CD4-positive, alpha-beta T cell treated with Interleukin-6 at 100 ng/mL for 8 hours (primary cell): ENCODE measurements at places on chromosomes 13 and 19.

- DNase-seq = no peak
Measured at GRCh38 chr13:27421101-27421871, 3.1 kb upstream of the GTF3A start.

DNA sequence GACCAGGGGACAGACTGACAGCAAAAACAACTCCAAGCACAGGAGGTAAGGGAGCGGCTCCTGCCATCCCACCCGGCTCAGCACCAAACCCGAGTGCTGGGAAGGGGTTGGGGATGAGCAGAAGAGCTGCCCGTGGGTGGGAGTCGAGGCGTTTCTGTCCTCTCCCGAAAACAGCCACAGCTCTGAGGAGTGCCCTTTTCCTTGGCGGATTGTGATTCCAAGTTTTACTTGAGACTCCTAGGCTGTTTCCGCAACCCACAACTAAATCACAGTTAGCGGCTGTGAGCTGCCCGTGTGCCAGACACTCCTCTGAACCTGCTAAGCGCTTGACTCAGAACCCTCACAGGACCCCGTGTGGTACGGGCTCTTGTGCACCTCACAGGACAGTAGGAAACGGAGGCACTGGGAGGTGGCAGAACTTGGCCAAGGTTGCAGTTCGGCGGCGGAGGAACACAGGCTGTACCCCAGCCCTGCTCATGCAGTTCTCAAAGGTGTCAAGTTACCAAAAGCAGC is 21.4 kb downstream of the CFAP97D2 start:
- DNase-seq = no peak

DNA sequence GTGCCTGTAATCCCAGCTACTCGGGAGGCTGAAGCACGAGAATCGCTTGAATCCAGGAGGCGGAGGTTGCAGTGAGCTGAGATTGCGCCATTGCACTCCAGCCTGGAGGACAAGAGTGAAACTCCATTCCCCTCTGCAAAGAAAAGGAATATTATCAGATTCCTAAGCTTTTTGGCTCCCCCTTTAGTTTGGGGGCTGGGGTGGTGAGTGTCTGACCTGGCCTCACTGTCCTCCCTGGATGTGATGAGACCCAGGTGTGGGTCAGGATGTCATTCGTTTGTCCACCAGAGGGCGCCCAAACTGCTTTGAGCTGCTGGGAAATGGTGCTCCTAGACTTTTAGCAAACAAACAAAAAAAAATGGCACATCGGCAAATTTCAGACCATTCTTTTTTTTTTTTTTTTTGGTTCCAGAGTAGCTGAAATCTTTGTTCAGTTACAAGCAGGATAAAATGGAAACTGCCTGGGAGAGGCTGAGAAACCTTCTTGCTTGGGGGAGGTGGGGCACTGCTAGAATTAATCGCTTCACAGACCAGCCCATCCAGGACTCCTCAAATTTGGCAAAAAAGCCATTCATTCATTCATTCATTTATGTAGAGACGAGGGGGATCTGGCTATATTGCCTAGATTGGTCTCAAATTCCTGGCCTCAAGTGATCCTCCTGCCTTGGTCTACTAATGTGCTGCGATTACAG is 29.4 kb downstream of the SPC24 start:
- DNase-seq = peak; percentile 72

GRCh38 chr19:3671680-3672574 is 28.3 kb downstream of the PIP5K1C start:
- DNase-seq = no peak

GRCh38 chr13:63367522-63368198 is 1952.0 kb upstream of the PCDH20 start:
- DNase-seq = no peak

DNA sequence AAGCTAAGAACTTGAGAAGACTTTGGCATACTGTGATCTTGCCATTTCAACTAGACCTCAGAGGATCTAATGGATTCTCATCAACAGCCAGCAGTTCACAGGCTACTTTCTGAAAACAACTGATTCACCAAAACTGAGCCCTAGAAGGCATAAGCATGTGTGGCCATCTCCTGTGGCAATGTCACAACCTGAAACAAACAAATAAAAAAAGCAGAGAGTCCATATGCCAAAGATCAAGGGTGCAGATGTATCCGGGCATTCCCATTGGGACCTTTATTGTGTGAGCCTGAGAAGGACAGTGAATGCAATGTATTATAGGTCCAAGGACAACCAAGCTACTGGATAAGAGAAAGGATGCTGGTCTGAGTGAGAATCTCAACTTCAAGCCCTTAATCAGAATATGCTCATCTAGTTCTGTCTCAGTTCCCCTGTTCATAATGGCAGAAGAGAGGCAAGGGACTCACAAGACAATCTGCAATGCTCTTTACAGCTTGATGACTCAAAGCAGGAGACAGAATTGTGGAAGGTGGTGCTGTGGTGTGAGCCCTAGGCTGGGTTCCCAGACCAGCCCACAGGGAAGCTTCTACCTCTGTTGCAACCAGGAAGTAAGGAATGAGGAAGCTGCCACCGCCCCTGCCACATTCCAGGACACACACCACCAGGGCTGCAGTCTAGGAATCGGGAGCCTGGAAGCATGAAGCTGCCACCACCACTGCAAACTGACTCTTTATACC is 133.7 kb downstream of the RAP2A start:
- DNase-seq = no peak
